Mesenteric fat pad (tissue), 1 donor: ENCODE measurements at places on chromosomes 3 and 15.

- peak; percentile 41 for DNase-seq
These were observed 104.3 kb upstream of the ABHD17C start for GRCh38 chr15:80590761-80591355.

DNA sequence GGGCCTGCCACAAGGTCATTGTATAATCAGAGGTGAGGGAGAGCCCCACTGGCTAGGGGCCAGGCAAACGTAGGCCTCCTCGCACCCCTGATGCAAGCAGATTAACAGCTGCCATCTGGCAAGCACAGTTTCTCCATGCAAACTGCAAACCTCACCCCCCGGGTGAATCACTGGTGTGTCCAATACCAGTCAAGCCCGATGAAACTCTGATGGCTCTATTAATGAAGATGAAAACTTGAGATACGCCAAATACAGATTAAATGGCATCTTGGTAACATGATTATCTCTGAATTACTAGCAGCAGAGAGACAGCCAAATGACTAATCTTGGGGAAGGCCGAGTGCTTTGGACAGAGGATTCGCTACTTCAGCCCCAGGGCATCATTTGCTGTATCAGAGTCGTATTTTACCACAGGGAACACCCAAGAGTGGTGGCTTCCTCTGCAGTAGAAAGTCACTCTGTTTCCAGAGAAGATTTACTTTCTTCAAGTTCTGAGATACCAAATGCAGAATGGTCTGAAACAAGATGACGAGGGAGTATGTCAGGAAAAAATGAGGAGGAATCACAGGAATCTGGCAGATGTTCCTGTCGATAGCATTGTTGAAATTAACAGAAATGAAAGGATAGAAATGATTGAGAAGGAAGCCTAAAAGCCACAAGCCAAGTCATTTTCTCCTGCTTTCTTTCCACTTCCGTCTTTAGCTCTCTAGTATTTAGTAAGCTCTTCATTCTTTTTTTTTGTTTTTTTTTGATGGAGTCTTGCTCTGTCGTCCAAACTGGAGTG is 96.2 kb upstream of the NR2F2 start:
- no peak for DNase-seq

DNA sequence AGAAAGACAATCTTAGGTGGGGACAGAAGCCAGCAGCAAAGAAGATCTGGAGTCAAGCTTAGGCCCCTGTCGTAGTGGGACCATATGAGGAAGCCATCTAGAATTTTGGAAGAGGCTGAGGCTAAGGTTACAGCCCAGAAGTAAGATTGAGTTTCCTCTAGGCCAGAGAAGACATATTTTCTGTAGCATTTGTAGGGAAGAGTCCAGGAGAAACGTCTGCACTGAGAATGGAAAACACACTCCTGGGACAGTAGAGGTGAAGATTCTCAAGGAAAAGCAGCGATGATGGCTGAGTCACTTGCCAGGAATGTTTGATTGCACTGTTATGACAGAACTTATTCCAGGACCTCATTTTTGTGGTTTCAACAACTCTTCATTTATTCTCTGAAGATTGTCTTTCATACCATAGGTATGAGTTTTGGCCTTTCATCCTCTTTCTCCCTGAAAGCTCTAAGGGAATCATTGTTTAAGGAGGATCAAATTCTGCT is 107.2 kb downstream of the GTPBP8 start:
- DNase-seq, result no peak

GRCh38 chr3:155991212-155991611 is 120.8 kb downstream of the GMPS start:
- DNase-seq, result no peak

- DNase-seq, result no peak
These were observed 65.4 kb downstream of the KCNH8 start for GRCh38 chr3:19213603-19214220.

GRCh38 chr3:37620071-37620635 is 241.5 kb upstream of the CTDSPL start:
- DNase-seq, result no peak

DNA sequence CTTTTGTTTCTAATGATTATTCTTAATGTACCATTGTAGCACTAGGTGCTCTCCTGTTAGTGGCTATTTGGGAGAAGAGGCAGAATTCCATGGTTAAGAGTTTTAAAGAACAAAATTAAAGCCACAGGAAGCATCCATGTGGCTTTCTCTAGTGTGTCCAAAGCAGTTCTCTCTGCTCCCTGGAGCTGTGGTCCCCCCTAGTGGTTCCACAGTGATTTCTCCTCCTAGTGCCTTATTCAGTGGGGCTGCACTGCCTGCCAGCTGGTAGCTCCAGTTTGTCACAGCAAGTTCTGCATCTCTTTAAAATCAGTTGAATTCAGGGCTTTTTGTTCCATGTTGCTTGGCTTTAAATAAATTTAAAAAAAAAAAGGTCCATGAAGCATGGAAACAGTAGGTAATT is 39.6 kb upstream of the FAM98B start:
- no peak for DNase-seq

- DNase-seq, result no peak
These were observed 523.6 kb upstream of the LMCD1 start for GRCh38 chr3:7978087-7978422.

DNA sequence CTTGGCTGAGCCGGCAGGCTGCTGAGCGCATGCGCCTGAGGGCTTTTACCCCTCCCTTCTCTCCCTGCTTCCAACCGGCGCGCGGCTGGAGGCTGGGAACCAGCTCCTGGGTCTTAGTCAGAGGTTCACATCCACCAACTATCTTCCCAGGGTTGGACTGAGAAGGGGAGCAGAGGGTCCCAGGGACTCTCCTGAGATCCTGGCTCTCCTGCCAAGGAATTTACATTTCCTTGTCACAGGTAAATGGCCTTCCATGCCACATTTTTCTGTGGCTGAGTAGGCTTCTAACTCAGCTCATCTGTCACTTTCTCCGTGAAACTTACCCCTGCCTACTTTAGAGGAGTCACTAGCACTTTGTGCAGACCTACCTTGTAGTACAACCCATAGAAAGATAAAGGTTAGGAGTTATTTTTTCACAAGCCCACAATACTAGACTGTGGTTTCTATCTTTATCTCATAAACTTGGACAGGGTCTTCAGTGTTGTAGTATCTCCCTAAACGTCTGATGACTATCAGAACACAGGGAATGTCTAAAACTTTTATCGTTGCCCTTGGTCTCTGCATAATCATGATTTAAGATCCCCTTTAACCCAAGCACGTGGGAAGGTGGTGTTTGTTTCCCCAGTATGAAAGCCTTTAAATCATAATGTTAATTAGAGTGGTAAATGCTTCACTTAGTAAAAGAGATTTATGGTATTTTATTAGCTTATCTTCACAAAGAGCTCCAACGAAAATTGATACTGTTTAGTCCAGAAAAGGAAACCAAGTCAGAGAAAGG is 638 bp upstream of the TBC1D5 start:
- DNase-seq, result no peak

DNA sequence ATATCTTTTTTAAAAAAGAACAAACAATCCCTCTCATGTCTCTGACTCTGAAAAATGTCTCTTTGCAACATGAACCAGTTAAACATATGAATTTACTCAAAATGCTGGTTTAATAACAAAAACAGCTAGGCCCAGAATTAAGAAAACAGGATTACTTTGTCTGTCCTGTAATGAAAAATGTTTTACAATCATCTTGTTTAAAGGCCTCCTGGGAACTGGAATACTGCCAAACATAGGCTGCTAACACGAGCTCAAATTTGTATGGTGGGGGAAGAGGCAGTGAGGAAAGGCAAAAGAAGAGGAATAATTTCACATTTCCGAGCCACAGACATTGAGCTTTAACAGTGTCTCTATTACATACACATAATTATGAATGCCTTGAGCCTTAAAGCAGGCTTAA is 61.7 kb upstream of the PPIB start:
- DNase-seq, result no peak

DNA sequence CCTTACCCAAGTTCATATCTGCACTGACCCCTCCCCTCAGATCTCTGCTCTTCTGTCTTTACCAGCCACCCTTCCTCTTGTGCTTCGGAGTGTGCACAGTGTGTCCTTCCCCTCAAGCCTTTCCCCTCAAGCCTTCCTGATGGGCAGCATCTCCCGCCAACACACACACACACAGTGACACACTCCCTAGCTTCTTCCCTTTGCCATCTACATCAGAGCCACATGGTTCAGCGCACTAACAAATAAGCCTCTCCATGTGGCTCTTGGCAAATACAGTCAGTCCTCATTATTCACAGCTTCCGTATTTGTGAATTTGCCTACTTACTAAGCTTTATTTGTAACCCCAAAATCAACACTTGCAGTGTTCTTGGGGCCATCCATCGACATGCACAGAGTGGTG is 37.5 kb downstream of the SH3BP5 start:
- no peak for DNase-seq

- no peak for DNase-seq
These were observed 101.8 kb upstream of the AADACL2 start for GRCh38 chr3:151631946-151632345.

- DNase-seq, result no peak
These were observed 8.2 kb downstream of the ANKRD34C start for GRCh38 chr15:79290642-79291275.

DNA sequence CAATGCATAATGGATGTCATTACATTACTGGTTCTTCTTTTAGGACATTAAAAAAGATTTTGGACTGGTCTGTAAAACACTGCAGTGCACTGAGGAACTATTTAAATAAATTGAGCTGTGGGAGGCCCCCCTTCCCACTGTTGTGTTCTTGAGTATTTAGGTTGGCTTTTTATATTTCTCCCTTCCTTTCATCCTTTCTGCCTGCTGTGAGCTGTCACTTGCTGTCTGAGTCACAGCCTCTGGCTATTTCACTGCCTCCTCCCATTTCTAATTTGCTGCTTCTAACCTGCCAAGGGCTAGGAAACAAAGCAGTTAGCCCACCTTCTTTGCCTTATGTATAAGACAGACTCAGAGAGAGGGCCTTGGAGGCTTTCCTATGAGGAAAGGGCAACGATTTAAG is 89.0 kb upstream of the FNDC3B start:
- DNase-seq, result no peak

DNA sequence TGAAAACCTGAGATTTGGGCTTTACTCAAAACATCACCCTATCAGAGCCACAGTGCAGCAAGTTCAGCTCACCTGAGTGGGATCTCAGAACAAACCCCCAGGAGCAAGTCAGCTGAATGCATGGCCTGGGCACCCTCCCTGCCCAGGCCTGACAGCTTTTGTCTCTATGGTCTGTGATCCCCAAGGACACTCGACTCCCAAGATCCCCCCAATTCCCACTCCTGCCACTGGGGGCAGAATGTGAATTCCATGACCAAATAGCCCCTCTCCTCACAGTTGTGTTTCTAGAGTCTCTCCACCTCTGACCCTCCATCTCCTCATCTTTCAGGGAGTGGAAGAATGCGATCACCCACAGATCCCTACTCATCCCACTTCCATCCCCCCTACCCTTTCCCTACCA is 58.9 kb downstream of the ZNF445 start:
- peak; percentile 53 for DNase-seq

DNA sequence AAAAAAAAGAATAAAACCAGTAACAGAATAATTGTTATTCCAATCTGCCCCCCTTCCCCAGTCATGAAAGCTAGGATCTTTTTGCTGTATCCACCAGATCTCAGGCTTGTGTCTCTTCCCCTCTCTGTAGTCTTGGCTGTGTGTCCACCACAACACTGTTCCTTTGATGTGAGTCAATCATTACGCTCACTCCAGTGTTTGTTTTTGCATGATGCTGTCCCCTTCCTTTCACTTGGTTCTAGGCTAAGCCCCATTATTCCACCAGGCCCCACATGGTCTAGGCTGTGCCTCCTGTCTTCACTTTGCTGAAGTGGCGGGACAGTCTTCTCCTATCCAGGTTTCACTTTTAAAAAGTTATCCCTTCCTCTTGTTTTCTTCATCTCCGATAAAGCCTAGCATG is 13.6 kb downstream of the ACKR2 start:
- no peak for DNase-seq

DNA sequence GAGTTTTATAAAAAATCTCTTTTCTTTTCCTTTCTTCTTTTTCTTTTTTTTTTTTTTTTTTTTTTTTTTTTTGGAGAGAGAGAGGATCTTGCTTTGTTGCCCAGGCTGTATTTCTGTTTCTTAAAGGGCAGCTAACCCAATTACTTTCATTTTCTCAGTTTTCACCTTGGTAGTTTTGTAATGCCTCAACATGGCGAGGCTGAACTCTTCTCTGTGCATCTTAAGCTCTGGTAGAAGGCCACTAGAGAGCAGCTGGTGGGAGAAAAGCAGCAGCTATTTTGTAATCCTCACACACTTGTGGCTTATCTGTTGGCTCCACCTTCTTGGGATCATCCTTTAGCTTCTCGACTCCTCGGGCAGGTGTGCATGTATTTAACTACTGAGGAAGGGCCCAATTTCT is 152.2 kb upstream of the MEIS2 start:
- no peak for DNase-seq

DNA sequence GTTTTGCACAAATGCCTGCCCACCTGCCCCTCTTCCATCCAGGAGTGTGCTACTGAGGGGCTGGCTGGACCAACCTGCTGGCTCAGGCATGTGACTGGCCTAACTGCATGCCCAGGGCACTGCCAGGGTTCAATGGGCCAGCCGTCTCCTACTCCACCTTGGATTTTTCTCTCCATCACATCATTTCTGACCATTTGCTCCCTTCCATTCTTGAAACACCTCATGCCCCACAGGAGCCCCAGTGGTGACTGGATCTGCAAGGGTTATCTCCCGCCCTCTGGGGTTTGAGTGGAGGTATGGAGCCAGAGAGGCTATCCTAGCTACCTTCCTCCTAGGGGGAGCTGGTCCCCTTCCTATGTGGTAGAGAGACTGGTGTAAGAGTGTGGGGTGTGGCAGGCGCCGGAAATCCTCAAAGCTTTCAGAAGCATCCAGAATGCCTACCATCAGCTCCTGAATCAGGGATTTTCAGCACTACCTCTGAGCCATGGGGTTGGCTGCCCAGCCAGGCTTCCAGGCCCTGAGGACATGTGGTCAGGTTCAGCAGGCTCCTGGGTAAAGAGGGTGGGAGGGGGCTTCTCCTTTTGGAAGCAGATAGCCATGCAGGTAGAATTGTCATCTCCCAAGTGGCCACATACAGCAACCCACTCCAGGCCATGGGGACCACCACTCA is 2.9 kb upstream of the MANF start:
- peak; percentile 65 for DNase-seq

- DNase-seq, result no peak
These were observed 8.2 kb upstream of the GRIP2 start for GRCh38 chr3:14548321-14548729.

- DNase-seq, result no peak
These were observed 15.1 kb downstream of the HRG start for GRCh38 chr3:186680869-186681268.

GRCh38 chr3:62622553-62623174 is 249.3 kb upstream of the FEZF2 start:
- DNase-seq, result no peak
